Stimulated activated CD4-positive, alpha-beta T cell treated with anti-CD3 and anti-CD28 coated beads, Interleukin-4, amount 100 ng/mL, for 1 hour (primary cell): ENCODE measurements at places on chromosomes 5 and 9.

DNA sequence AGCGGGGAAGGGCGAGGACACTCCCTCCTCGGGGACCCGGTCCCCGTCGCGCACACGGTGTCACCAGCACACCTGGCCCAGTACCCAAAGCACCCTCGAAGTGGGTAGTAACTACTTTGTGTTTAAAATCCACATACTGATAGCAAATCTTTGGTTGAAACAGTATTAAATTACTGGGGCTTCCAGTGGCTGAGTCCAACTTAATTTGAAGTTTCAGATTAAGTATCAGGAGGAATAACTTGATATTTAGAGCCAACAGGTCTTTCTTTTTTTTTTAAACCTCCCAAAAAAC, 615 bp downstream of the ATG10 start:
- no peak for DNase-seq

GRCh38 chr9:84419031-84419602, 78.6 kb upstream of the SLC28A3 start:
- DNase-seq: no peak

DNA sequence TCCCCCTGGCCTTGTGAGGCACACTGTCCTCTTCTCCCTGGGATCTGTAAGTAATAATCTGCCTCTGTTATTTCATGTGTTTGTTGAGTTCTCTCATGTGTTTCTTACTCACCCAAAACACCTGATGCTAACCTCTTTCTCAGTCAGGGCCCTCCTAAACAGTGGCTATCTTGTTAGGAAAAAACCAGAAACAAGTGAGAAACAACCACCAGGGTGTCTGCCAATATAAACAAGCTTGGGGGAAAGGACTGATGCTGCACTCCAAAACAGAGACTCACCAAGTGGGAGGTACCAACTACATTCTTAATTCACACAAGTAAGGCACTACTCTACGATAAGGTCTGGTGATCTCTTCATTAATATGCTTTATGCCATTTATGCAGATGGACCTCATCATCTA, 564.4 kb downstream of the SEMA5A start:
- no peak for DNase-seq

- DNase-seq: no peak
Observed at GRCh38 chr5:152511531-152512132, 106.6 kb upstream of the NMUR2 start.

GRCh38 chr9:68493958-68494577, 46.6 kb downstream of the TMEM252 start:
- no peak for DNase-seq

- DNase-seq: no peak
Observed at GRCh38 chr5:6517510-6517909, 68.9 kb downstream of the UBE2QL1 start.

GRCh38 chr5:42812620-42813019, 928 bp upstream of the SELENOP start:
- no peak for DNase-seq

GRCh38 chr5:88502179-88503040, 233.8 kb upstream of the TMEM161B start:
- DNase-seq: no peak

DNA sequence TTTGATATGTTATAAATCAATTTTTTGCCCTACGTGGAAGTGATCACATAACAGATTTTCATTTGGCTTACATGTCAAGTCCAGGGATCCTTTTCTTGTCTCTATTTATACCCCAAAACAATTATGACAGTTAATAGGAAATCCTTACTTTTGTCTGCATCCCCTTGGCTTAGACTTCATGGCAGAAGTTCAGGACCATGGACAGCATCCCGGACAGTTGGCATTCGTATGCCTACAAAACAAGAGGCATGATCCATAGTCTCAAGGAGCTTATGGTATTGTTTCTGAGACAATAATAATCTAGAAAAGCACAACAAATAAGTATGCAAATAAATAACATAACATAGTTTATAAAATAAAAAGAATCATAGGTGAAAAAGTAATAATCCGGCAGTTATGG, 214.3 kb upstream of the GRIA1 start:
- DNase-seq: no peak

DNA sequence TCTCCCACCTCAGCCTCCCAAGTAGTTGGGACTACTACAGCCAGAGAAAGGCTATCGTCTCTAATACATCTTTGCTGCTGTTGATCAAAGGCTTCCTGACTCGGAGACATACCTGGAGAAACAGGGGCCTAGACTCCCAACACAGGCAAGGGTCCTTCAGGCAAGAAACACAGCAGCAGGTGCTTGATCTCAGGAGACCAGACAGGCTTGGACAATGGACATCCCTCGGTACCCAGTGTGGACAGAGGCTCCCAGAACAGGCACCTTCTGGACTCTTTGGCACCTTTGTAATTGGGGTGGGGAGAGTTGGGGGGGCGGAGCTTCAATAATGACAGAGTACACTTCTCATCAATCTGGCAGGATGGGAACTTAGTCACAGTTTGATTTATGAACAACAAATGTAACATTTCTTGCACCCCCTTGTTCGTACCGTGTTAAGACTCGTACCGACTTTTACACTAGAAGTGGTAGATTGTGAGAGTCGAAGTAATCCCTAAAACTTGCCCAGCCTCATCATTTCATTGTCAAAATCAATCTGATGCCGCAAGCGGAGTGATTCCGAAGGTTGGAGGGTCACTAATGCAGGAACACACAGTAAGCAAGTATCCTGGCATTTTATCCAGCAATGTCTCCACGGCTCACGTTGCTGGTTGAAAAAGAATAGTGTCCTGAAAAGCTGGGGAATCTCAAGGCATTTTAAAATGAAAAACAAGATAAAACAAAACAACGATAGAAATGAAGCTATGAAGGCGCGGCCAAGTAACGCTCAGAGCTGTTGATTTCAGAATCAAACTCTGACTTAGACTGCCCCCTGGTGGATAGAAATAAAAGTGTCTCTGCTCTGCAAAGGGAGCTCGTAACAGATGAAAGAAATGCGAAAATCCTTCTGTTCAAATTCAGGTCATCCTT, 46.4 kb upstream of the STK32A start:
- no peak for DNase-seq

- no peak for DNase-seq
Observed at GRCh38 chr5:16615741-16616535, 859 bp downstream of the RETREG1 start.

GRCh38 chr5:76735762-76736545, 20.0 kb downstream of the F2R start:
- no peak for DNase-seq

DNA sequence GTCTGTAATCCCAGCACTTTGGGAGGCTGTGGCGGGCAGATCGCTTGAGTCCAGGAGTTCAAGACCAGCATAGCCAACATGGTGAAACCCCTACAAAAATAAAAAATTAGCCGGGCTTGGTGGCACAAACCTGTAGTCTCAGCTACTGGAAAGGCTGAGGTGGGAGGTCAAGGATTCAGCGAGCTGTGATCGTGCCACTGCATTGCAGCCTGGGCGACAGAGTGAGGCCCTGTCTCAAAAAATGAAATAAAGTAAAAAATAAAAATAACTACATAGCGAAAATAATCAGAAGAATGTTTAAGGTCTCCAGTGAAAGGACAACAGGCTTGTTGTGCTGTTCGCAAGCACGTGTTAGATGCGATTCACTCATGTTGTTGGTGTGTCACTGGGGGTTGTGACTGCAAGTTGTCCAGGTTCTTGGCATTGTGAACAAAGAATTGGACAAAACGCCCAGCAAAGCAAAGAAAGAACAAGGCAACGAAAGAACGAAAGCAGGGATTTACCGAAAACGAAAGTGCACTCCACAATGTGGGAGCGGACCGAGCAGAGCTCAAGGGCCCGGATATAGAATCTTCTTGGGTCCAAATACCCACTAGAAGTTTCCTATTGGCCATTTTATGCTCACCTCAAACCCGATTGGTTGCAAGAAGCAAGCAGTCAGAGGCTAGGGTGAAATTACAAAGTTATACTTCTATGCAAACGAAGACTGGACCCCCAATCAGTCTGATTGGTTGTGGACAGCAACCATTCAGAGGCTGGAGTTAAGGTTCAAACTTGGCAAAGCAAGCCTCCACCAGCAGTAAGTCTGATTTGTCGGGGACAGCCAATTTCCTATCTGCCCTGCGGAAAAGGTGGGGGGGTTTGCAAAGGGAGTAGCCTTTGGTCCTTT, 844 bp upstream of the MCCC2 start:
- DNase-seq: no peak

DNA sequence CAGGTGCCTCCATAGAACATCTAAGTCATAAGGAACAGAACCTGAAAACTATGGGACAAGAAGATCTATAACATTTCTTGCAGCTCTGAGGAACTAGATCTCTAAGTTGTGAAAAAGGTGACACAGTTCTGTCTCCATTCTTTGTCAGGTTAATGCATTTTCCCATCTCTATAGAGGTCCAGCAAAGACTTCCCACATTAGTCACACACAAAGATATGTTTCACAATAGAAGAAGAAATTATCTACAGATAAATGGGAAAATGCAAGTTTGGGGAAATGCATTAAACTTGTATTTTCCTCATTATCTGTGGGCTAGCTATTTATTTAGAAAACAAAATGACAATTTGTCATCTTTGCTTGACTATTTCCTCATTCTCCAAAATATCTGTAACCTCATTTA, 458.6 kb upstream of the PAPPA start:
- no peak for DNase-seq

GRCh38 chr9:81776390-81776789, 87.0 kb upstream of the TLE1 start:
- DNase-seq: no peak

GRCh38 chr5:36777105-36777757, 99.3 kb upstream of the NIPBL start:
- no peak for DNase-seq

DNA sequence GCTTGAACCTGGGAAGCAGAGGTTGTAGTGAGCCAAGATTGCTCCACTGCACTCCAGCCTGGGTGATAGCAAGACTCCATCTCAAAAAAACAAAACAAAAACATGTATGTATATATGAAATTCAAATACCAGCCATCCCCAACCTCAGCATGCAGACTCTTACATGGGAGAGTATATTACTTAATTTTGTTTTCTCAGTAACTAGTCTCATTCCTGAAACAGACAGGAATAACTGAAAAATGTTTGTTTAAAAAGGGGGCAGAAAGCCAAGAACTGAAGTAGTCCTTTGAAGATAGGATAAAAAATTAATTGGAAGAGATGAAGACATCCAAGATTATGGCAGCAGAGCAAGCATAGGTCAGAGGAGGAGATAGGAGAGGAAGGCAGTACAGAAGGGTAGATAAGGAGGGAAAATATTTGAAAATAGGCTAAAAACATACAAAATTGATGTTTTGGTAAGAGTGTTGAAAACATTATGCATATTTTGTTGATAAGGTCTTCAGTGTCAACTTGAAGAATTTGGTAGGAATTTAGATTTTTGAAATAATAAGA, 309.9 kb downstream of the MAT2B start:
- DNase-seq: no peak

GRCh38 chr9:81588148-81588871, 101.0 kb downstream of the TLE1 start:
- no peak for DNase-seq

- no peak for DNase-seq
Observed at GRCh38 chr5:177474002-177474476, 605 bp upstream of the DBN1 start.

DNA sequence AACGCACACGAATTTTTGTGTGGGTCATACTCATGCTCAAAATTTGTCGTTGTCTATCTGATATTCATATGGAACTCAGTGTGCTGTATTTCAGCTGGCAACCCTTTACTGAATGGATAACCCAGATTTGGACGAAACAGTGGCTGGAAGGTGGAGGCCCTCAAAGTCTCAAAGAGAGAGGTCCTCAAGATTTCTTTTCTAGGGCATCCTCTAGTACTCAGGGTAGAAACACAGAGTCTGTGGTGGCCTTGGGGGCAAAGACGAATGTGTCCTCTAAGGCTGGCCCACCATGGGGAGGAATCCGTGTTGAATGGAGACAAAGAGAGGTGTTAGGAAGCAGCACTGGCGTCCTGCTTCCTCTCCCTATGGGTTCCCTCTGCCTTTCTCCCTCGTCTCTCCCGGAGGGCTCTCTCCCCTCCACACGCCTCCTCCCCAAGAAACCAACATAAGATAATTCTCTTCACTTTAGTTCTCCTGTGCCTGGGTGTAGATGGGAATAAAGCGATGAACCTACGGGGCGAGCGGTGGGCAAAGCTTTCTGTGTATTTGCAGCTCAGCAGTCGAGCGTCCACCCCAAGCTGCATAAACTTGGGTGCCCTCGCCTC, 333.7 kb downstream of the CWC27 start:
- DNase-seq: no peak

DNA sequence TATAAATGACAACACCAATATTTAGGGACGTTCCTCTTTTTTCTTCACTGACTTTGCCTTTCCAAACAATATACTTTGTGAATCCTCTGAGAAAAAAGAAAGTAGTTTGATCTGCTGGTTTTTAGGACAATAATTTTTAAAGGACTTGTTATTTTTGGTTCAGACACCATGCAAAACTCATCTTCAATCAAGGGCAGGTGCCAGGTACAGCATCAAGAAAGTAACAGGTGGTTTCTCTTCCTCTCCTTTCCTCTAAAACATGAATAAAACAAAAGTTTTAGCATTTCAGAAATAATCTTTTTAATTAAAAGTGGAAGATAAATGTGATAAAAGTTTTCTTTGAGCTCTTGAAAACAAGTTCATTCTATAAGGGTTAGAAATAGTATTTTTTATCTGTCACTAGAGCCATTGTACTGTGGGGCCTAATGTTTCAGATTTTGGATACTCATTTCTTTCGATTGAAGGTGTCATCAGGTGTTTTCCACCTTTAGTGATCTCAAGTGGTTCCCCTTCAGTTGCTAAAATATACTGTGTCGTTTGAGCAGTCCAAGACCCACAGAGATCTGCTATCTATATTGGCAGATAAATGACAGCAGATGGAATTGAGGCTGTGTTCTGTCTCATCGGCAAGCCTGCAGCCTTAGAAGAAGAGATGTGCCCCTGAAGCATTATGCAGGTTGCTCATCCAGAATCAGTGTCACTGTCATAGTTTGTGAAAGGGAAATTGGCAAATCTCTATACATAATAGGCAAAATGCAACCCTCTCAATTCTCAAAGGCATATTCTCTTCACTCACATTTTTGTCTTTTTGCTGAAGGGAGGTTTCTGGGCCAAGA, 499.7 kb downstream of the PDE4D start:
- no peak for DNase-seq

- no peak for DNase-seq
Observed at GRCh38 chr5:113053511-113053995, 77.0 kb downstream of the DCP2 start.

- peak; percentile 39 for DNase-seq
Observed at GRCh38 chr5:74579215-74579614, 61.3 kb downstream of the ENC1 start.

DNA sequence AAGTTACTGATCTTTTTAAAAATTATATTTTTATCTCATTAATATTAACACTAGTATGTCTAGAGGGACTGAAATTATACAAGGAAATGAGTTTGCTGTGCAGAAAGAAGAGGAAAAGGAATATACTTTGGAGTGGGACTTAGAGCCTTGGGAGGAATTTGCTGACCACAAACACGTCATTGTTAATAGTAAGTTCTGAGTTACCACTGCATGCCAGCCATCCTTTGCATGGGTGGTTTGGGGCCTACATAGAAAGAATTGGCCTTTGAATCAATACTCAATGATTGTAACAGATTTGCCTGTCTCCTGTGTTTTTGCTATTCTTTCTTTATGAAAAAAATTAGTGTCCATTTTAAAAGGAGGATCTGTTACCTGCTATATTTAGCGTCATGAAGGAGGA, 232.6 kb upstream of the TNC start:
- DNase-seq: no peak
